ENCODE measurements at places on chromosomes 2 and 18.

DNA sequence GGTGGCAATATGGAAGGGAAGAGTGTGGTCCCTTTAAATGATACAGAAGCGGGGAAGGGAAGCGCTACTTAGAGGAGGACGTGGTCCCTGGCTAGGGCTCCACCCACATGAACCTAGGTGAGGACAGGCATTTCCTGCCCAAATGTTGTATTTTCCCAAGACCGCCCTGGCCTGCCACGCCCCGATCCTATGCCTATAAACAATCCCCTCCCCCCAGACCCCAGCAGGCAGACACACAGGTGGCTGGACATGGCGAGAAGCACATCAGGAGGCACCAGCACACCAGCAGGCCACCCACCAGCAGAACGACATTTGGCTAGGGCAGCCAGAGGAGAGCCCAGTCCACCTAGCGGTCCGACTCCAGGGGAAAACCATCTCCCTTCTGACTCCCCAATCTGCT, 47.2 kb downstream of the METTL8 start:
- DNase-seq: no peak

DNA sequence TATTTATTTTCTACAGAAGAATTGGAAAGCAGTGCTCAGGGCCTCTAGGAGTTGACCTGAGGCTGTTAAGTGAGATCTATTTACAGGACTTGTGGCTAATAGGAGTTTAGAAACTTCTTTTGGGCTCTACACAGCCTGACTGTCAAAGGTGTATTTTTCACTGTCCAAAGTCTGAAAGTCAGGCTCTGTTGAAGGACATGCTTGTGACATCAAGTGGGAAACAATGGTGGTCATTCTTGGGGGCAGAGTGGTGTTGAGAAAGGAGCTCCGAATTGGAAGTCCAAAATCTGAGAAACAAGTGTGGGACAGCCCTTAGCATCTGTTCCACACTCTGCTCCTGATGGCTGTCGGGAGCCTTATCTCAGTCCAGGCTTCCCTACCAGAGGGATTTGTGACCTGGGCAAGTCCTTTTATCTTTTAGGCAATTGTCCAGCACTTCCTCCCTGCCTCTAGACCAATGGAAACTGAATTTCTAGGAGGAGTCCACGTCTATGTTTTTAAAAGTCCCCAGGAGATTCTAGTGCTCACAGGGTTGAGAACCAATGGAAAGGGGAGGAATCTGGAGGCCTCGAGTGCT, 76.4 kb downstream of the LIPG start:
- no peak for DNase-seq

GRCh38 chr2:171521361-171522051, 768 bp upstream of the CYBRD1 start:
- DNase-seq: no peak

DNA sequence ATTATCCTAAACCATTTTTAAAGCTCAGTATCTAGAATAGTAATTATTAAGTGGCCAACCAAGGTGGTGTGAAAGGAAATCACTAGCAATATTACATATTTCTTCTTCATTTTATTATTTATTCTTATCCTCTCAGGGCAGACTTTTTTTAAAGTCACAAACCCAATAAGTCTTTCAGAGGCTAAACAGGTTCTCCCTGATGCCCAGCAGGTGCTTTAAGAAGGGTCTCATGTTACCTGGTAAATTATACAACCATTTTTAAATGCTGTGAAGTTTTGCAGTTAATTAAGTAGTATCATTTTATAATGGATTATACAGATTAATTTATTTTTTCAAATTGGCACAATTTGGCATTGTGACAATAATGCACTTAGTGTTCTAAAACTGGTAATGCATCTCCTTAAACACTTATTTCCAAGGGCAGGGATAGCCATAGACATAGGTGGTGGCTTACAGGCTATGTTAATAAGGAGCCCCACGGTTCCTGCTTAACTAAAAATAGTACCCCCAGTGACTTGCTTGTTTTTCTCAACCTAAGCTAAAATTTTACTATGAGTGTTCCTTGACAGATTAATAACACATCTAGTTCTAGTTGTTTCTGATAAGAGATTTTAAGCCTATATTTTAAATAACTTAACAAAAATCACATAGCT, 67.0 kb downstream of the PMS1 start:
- DNase-seq: no peak

GRCh38 chr2:95344215-95344583, 47.1 kb downstream of the KCNIP3 start:
- no peak for DNase-seq

DNA sequence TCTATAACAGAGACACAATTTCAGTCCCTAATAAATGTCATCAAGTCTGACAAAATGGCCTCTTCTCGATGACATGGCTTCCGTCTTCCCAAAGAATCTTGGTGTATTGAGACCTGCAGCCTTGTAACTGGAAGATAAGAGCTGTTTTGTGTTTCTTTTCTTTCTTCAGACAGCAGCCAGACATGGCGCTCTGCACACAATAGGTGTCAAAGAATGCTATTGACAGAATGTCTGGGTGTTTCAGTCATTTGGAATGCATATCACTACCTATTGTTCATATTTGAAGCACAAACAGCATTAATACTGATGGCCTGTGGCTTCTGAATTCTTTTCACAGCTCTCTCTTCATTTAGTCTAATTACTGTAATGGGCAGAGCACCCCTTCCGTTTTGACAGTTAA, 344.8 kb downstream of the RPRM start:
- no peak for DNase-seq

- DNase-seq: no peak
Measured at GRCh38 chr2:24329700-24330099, 30.6 kb downstream of the ITSN2 start.

- no peak for DNase-seq
Measured at GRCh38 chr2:16105669-16106281, 165.4 kb downstream of the MYCN start.

DNA sequence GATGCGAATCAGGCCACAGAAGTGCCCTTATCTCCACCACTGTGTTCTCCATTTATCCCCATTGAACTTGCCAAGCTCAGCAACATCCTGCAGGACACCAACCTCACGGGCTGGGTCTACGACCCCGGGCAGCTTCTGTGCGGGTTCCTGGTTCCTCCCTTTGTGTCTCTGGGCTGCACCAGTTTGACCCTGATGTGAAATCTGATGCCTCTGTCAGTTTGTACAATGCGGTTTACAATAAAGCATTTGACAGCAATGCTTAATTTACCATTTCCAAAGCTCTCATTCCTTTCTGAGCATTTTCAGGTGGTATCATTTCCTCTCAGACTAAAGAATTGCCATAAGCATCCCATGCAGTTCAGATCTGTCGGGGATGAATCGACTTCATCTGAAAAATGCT, 3.3 kb upstream of the TMEM18 start:
- DNase-seq: no peak

DNA sequence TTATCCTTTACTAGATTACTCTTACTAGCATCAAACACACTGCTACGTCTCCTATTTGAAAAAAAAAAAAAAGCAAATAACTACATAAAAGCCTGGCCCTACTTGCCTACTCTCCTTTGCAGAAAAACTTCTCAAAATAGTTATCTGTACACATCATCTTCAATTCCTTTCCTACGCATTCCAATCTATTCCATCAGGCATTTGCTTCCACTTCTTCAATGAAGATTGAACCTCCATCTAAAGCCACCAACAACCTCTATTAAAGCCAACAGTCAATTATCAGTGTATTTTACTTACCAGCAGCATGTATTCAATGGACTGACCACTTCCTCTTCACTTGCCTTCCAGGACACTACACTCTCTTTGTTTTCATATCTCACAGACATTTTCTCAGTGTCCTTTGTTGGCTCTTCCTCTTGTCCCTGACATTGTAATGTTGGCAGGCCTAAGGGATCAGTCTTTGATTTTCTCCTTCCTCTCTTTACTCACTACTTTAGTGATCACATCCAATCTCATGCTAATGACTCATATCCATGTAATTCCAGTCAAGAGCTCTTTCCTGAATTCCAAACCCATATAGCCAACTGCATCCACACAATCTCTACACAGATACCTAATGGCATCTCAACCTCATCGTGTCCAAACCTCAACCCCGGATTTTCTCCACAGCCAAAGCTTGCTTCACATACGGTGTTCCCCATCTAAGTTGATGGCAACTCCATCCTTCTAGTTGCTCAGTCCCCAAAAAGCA, 131.3 kb downstream of the CCDC148 start:
- no peak for DNase-seq

GRCh38 chr18:50398947-50399346, 24.1 kb downstream of the SKA1 start:
- no peak for DNase-seq

DNA sequence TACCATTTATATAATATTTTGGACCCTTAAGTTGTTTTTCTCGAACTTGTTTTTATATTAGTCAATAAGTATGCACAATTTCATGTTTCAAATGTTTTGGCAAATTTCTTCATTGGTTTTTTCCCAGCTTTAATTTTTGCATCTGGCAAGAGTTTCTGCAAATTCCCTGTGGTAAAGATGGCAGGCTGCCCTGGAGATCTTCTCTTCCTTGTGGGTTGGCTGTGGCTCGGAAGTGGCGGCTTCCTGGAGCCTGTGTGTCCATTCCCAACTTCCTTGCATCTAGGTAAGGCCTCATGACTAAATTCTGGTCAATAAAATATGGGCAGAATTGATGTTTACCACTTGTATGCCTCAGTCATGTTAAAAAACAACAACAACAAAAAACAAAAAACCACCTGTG, 818.6 kb downstream of the EPHA4 start:
- no peak for DNase-seq

- DNase-seq: no peak
Measured at GRCh38 chr18:54094474-54094873, 130.0 kb downstream of the MBD2 start.

GRCh38 chr2:14944562-14945346, 312.2 kb downstream of the LRATD1 start:
- no peak for DNase-seq

DNA sequence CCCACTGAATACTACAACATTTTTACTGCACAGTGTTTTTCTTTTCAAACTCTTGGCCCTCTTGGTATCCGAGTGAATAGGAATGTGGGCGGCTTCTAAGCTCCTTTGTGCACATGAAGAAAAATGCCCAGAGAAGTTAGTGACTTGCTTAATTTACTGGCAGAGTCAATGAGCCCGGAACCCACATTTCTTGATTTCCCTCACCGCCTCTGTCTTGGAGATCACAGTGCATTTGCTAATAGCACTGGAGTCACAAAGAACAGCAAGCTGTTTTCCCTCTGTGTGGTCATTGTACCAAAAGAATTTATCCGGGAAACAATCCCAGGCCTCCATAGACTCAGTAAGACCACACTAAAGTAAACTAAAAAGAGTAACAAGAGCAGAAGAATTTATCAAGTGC, 18.9 kb downstream of the STON1 start:
- DNase-seq: no peak

DNA sequence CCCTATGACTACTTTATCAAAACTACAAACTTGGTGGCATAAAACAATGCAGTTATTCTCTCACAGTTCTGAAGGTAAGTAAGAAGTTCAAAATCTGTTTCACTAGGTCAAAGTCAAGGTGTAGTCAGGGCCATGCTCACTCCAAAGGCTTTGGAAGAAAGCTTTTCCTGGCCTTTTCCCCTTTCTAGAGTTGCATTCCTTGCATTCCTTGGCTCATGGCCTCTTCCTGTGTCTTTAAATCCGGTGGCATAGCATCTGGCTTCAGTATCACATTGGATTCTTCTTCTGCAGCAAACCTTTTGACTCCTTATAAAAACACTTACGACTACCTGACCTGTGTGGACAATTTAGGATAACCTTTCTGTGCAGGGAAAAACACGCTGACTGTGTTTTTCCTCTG, 543.5 kb upstream of the HNMT start:
- DNase-seq: no peak

DNA sequence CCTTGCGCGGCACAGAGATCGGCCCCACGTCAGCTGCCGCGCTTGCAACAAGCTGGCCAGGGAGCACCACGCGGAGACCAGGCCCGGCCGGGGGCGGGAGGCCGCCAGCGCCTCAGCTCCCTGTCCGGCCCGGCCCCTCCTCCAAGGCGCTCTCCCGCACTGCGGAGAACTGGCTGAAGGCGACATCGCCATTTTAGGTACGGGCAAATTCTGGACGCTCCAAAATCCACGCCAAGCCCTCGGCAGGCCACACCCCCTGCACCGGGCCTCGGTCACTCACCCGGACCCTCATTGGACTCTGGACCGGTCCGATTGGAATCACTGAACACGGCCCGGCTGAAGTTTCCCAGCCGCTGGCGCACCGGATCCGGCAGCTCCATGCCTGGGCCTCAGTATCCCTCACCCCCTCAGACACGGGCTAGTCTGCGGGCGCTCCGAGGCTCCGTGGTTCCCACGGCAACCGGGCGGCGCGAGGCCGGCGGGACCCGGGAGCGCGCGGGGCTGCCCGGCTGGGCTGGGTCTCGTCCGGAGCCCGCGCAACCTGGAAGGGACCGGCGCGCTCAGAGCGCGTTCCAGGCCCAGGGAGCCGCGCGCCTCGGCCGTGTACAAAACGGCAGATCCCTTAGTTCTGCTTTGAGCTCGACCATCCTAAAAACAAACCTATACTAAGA, at the start of gene TMEM17:
Gene TMEM17 (minus strand): TSS at position 446 of the 671 bp plus-strand sequence. CDS start 66 bp downstream, at position 380.
- DNase-seq: peak; percentile 42

GRCh38 chr2:64686283-64686956, 32.7 kb upstream of the SERTAD2 start:
- no peak for DNase-seq

GRCh38 chr18:48270929-48271328, 138.3 kb downstream of the ZBTB7C start:
- DNase-seq: no peak

GRCh38 chr18:5518179-5518770, 25.5 kb downstream of the EPB41L3 start:
- DNase-seq: no peak

Measured in activated CD8-positive, alpha-beta T cell treated with anti-CD3 and anti-CD28 coated beads for 36 hours (primary cell).